Suppressor macrophage (primary cell): ENCODE measurements at places on chromosomes 12 and 14.

DNA sequence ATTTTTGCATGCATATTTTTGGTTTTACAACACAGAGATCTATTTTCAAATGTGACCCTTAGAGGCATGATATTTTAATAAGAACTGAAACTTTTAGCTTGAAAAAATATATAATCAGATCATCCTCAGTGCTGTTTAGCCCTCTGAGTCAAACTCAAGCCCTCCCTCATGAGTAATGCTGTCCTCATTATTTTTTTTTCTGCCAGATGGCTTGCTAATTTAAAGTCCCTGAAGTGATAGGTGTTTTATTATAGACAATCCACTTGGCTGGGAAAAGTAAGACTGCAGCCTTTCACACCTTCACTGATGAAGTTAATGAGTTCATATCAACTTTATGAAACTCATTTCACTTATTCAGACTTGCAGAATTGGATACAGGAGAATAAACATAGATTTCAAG lies 227.7 kb downstream of the SLC16A7 start:
- no peak for DNase-seq

GRCh38 chr14:96120392-96120791 lies 81.2 kb downstream of the C14orf132 start:
- no peak for DNase-seq

DNA sequence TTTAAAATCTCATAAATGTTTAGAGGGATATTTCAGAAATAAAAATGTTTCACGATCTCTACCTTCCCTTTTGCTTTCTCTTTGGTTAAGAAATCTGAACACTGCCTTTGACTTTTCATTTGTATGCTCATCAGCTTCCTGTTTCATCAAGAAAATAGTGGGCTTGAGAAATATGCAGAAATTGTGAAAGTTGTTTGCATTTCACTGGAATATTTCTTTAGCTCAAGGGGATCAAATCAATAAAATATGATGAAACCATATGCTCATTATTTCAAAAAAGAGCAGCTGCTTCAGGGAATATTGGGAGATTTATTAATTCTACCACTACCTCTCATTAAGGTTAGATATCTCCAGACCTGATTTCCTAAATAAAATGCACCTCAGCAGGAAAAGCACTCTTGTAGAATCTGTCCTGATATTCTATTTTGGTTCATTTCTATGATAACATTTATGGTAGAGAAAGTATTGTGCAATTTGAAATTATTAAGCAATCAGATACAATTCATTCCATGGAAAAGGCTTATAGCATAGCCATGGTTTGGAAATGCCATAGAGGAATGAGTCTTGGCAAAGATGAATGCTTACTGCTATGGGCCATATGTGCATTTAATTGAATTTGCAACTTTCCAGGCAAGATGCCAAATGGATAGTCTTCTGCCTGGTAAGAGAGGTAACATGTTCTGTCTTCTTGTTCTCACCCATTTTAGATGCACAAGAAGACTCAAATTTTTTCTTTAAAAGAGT lies 212.6 kb upstream of the SLC16A7 start:
- peak; percentile 7 for DNase-seq

DNA sequence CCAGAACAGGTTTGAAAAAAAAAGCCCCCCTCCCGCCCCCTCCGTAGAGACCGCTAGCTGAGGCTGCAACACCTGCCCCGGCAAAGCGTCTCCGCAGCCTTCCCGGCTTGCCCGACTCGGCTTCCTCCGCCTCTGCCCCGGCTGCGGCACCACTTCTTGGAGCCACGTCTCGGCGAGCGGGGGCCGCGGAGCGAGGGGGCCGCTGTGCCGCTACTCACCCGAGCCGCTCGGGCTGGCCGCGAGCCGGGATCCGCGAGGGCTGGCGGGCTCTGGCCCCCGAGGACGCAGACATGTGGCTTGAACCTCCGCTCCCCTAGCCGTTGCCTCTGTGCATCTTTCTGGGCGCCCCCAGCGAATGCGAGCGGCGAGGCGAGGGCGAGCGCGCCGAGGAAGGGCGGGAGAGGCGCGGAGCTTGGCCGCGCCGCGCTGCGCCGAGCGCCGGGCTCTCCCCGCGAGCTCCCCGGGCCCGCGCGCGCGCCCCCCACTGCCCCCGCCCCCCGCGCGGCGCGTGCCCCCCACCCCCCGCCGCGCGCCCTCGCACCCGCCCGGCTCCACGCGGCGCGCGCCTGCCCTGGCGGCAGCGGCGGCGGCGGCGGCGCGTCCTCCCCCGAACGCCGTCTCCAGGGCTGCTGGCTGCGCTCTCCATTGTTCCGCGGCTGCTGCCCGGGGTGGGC lies 249.5 kb downstream of the APAF1 start:
- DNase-seq = no peak

DNA sequence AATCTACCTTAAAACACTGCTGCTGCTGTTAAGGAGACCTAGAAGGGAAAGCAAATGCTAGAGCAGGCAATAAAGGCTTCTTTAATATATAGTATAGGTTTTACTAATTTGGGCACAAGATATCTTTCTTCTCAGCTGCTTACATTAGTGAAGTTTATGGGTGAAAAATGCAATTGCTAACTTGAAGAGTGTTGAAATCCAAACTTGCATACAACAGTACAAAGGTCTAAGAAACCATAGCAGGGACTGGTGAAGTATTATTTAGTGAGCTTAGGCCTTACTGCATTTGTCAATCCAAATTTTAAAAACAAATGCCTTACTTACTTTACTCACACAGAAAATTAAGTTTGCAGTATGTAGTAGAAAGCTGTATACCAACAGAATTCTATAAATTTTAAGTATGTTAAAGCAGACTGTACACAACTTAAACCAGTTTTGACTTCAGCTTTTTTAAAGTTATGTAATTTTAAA lies 1.4 kb upstream of the AP4S1 start:
- no peak for DNase-seq

GRCh38 chr14:101217616-101218371 lies 314.3 kb upstream of the RTL1 start:
- DNase-seq = no peak

DNA sequence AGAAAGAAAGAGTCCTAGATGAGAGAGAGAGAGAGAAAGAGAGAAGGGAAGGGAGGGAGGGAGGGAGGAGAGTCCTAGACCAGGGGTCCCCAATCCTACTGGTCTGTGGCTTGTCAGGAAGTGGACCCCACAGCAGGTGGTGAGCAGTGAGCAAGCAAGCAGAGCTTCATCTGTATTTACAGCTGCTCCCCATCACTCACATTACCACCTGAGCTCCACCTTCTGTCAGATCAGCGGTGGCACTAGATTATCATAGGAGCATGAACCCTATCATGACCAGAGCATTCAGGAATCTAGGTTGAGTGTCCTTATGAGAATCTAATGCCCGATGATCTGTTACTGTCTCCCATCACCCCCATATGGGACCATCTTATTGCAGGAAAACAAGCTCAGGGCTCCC lies 39.2 kb upstream of the AMN1 start:
- DNase-seq = no peak

DNA sequence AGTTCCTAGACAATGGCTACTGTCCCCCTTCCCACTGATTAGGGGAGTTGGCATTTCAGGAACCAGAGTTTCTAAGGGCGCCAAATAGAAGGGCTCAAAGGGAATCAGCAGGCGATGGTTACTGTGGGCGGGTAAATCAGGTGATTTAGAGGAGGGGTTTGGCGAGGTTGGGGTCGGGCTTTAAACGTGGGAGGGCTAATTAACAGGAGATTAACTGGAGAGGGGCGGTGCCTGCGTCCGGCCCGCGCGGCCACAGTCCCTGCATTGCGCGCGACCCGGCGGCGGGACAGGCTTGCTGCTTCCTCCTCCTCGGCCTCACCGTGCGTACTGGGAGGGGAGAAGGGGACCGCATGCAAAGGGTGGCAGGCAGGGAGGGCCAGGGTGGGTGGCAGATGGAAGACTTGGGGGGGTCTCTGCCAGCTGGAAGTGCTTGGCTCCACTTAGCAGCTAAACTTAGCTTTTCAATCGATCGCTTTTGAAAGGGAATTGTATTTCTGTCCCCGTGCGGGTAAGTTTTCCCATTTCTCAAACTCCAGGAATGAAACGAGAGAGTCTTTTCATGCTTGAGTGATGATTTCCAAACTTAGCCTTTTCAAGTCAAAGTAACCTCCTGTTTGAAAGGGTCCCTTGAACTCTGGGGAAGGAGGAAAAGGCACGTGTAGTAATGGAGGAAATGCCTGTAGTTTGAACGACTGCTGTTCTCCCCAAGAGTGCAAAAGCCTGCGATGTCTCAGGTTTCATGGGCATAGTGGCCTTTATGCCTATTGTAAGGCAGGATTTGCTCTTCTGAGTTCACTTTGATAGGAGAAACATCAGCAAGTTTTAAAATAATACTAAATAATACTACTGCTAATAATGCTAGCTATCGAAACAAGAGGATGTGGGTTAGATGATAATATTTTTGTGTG lies at the start of gene MGST1:
Gene MGST1, plus strand, starts transcription at position 255 of the 908 bp plus-strand sequence. CDS start 6,608 bp downstream, outside the sequence.
- peak; percentile 65 for DNase-seq

- no peak for DNase-seq
Observed at GRCh38 chr14:74702293-74702692, 10.6 kb downstream of the AREL1 start.

- no peak for DNase-seq
Observed at GRCh38 chr14:65959563-65960024, 526.6 kb upstream of the CCDC196 start.

DNA sequence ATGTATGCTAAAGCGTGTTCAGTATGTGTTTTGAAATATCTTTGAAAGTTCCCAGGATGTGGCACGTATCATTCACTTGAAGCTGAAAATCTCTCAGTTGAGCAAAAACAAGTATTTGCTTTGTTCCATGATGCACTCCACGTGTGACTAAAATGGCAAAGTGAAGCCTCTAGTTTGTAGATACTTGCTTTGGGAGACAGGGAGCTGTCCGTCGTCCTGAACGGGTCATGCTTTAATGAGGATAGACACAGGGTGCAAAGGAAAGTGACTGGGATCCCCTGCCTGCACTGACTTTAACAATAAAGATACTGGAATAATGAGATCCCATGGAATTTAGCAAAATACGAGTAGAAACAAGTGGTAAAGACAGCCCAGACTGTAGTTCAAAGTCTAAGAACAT lies 991.4 kb downstream of the NRXN3 start:
- DNase-seq = peak; percentile 1

- DNase-seq = no peak
Observed at GRCh38 chr14:99267381-99267780, 4.6 kb downstream of the BCL11B start.

- no peak for DNase-seq
Observed at GRCh38 chr12:14018080-14018479, 36.7 kb upstream of the GRIN2B start.

GRCh38 chr12:48489012-48489411 lies 6.7 kb downstream of the C12orf54 start:
- DNase-seq = no peak

DNA sequence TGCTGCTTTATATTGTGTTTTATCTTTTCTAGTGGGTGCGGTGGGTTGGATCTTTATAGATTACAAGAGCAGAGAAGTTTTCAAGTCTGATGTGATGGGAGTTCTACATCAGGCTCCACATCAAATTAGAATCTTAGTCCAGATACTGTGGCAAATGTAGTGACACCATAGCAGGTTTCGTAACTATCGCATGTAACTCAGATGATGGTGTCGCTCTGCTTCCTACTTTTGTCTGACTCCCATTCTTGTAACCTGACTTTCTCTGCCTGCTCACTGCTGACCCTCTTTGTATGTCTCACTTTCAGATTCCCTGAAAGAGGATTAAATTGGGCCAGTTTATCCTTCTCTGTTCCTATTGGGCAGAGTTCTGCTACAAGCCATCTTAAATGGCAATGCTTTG lies 22.8 kb upstream of the FBXO34 start:
- peak; percentile 27 for DNase-seq

GRCh38 chr12:92058664-92059063 lies 87.0 kb downstream of the BTG1 start:
- DNase-seq = no peak

GRCh38 chr12:52647601-52648000 lies 4.4 kb downstream of the KRT2 start:
- no peak for DNase-seq

- peak; percentile 22 for DNase-seq
Observed at GRCh38 chr12:29212682-29213403, 63.8 kb downstream of the FAR2 start.

- DNase-seq = no peak
Observed at GRCh38 chr12:12958886-12959285, 6.9 kb upstream of the GPRC5D start.

DNA sequence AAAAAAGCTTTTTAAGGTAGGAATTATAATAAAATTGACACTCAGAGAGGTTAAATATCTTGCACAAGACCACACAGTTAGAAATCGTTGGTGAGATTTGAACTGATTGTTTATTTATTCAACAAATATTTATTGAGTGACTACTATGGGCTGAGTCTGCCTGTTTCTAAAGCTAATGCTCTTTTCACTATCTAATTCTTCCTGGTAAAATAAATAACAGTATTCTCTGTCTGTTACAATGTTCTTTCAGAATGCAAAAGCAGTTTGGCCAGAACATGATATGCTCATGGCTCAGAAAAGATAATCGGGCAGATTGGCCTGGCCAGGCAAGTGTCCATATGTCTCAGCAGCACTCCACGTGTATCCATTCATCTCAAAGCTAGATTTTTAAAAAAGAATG lies 82.0 kb downstream of the BTG1 start:
- DNase-seq = no peak

DNA sequence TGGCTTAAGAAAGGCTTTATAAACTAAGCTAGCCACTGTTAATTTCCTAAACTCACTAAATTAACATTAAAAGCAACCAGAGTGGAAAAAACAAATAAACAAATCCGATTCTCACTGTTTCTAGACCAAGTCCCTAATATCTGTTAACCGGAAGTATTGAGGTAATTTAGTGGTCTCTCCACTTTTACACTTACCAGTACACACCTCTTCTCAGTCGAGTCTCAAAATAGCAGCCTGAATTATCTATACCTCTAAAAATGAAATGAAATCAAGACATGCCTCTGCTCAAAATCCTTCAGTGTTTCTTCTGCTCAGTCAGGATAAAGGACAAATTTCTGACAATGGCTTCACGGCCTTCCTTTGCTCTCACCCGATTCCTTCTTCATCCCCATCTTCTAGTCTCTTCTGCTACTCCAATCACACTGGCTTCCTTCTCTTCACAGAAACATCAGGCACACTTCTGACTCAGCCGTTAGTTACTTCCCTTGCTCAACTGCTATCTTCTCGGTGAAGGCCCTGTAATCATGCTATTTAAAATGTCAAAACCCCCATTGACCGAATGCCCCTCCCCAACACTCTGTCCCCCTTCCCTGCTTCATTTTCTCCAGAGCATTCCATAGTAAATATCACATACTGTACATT lies 161.3 kb downstream of the KITLG start:
- DNase-seq = no peak

- peak; percentile 62 for DNase-seq
Observed at GRCh38 chr12:7832059-7832696, 40.5 kb downstream of the SLC2A14 start.
